AML-193 (cell line): ENCODE measurements at places on chromosomes 16 and 17.
A peak's percentile ranks its signal among the peaks of the same experiment; 100 is the strongest.

DNA sequence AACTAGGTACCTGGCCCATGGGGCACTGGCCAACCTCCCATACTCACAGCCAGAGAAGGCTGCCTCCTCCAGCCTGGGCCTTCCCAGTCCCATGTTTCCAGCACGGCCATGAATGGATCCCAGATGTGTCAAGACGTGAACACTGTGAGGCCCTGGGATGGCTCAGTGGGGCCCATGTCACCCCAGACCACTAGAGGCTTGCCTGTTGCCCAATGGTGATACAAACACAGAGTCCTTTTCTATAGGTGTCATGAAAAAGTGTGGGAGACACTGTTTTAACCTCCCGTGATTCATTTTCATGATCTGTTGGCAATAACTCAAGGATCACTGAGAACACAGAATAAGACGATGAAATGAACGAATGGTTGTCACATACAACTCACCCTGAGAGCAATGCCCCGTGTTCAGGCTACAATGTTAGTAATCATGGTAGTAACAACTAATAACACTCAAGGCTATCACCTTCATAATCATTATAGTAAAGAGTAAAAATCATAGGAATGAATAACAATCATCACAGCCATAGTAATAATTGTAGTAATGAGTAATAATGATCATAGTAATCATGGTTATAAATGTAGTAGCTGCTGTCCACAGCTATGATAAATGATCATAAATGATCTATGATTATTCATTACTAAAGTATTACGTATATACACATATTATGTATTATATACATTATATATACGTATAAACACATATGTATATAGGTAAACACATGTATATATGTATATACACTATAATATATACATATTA is 64.0 kb downstream of the DYNLRB2 start:
- DNase-seq: no peak

- DNase-seq: no peak
These were observed 5.2 kb downstream of the RND2 start for GRCh38 chr17:43030137-43030767.

GRCh38 chr16:84541999-84542817 is 37.7 kb upstream of the MEAK7 start:
- DNase-seq: no peak

DNA sequence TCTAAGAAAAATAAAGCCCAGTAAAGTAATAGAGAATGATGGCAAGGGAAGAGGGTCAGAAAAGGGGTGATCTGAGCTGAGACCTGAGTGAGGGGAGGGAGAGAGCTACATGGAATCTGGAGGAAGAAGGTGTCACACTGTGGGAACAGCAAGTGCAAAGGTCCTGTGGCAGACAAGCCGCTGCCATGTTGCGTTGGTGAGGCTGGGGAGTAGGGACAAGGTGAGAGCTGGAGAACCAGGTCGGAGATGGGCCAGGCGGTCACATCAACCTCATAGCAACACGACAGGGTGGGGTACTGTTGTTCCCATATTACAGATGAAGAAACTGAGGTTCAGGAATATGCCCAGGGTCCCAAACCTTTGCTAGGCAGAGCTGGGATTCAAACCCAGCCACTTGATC is 16.6 kb upstream of the CALB2 start:
- DNase-seq: no peak

GRCh38 chr17:32569171-32570080 is 82.6 kb downstream of the CDK5R1 start:
- DNase-seq: no peak

DNA sequence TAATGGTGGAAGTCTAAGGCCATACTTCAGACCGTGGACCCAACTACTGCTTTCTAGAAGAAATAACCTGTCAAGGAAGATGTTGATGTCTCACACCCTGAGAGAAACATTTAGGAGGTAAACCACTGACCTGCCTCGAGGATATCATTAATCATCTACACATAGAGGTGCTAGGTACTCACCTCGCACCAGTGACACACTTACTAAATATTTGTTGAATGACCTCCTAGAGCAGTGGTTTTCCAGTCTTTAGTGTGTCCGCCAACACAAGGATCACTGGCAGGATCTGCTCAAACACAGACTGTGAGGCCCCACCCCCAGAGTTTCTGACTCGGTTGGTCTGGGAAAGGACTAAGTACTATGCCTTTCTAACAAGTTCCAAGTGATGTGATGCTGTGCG is 197.4 kb upstream of the CACNG5 start:
- no peak for DNase-seq

DNA sequence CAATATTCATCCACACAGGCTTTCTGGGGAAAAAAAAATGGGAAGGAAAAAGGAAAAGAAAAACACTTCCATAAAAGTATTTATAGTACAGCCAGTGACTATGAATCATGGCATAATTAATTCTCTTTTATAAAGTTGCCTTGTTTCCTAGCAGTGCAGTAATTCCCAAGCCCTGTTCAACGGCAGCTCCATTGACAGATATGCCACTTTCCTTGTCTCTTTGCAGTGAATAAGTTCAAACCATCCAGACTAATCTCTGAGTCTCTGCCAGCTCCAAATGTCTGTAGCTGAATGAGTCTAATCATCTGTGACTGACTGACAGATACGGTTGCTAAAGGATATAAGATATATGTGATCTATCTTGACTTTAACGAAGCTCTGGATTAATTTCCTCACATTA is 52.9 kb upstream of the KCNJ16 start:
- no peak for DNase-seq

GRCh38 chr16:27243725-27244362 is 24.7 kb downstream of the NSMCE1 start:
- no peak for DNase-seq

DNA sequence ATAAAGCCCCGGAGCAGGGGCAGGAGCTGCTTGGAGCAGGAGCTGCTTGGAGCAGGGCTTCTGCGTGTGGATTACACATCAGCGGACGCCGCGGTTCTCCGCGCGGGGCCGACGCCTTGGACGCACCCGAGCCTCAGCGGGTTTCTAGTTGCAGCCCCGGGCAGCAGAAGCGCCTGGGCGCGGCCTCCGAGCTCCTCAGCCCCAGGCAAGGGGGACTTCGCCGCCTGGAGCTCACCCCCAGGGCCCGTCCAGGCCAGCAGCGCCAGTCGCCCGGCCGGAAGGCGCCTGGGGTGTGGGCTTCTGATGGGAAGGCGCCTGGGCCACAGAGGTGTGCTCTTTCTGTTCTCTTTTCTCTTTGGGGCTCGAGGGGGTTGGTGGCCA is 6.3 kb downstream of the FOXF1 start:
- DNase-seq: no peak

GRCh38 chr17:74089869-74090464 is 113.5 kb upstream of the RPL38 start:
- peak; percentile 46 for DNase-seq

- DNase-seq: no peak
These were observed 11.9 kb downstream of the PIPOX start for GRCh38 chr17:29054835-29055234.

- no peak for DNase-seq
These were observed 3.7 kb upstream of the MLYCD start for GRCh38 chr16:83895243-83895642.

- no peak for DNase-seq
These were observed 54.1 kb downstream of the TNFRSF13B start for GRCh38 chr17:16917671-16918394.

DNA sequence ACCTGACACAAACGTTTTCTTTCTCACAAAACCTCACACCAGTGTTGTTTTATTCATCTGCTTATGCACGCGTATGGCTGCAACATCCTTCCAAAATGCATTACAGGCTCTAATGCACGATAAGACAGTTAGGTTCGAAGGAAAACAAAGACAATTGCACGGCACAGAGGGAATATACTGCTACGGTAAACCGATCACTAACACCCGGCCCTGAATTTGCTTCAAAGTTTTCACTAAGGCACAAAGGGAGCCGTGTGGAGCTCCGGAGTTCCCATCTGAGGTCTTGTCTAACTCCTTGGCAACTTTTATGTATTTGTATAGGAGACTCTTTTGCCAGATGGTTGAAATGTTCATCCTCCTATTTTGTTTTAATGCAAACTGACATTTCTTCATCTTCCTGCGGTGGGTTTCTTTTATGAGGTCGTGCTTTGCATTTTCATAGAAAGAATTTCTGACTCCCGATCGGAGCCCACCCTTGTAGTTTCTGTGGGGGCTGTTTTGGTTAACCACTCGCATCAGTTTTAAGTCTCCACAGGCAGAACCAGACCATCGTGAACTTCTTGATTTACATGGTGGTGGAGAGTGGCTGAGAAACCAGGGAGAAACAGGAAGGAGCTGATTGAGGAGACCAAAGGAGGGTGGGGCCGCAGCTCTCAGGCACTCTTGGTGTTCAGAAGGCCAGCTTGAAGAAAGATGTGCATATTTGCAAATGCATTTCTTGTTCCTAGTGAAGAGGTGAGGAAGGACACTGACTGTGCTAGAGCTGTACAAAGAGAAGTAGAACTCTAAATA is 516.8 kb downstream of the MAF start:
- DNase-seq: no peak

GRCh38 chr17:74515941-74516340 is 15.3 kb downstream of the CD300LB start:
- DNase-seq: no peak
